GM06990 (cell line): ENCODE measurements at places on chromosomes 3 and 15.

DNA sequence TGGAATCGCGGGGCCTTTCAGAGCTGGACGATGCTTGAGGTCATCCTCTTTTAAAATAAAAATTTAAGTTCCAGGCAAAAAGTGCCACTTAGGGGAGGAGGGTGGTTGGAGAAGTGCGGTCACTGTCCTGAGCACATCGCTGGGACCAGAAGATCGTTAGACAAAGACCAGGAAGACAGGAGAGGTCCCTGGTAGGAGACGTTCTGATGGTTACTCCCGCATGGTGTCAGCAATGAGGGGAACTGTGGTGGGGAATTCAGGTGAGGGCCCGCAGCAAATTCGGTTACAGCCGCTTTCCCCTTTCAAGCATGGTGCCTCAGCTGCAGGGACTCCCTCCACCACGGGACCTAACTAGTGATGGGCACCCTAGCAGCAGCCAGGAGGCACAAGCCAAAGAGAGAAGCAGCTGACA, 1.0 kb upstream of the ISY1 start:
- no peak for DNase-seq

GRCh38 chr3:124772081-124772831, 42.0 kb downstream of the UMPS start:
- no peak for DNase-seq

DNA sequence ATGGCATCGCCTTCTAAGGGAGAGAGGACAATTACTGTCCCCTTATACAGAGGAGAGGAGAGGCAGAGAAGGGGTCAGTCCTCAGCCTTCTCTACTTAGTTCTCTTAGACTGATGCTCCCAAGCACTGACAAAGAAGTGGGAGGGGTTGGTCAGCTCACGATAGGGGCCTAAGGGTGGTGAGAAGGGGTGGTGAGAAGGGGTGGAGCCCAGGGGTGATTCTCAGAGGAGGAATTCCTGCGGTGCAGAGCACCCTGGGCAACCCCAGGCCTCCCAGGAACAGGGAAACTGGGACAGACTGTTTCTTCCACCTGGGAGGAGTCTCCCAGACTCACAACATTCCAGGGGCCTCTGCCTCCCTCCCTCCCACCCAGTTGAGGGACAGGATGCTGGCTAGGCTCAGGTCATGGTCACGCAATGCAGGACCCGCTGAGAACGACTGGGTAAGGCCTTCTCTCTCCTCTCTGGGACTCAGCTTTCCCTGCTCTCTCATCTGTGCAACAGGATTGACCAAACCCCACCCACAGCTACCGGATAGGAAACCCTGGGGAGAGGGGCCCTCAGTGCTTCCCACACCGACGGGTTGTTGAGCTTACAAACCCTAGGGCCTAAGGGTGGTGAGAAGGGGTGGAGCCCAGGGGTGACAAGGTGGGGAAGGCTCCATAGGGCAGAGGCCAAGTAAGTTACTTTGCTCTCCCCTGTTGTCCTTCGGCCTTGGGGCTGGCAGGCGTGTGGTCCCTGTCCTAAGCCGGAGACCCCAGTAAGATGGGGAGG, 1.5 kb downstream of the TPRA1 start:
- peak; percentile 37 for DNase-seq

GRCh38 chr3:132606085-132606484, 9.0 kb downstream of the ACKR4 start:
- DNase-seq: no peak

GRCh38 chr15:74128785-74129585, 1.4 kb upstream of the ISLR2 start:
- DNase-seq: no peak

GRCh38 chr3:191393146-191393545, 62.8 kb upstream of the UTS2B start:
- no peak for DNase-seq

- DNase-seq: peak; percentile 72
Measured at GRCh38 chr15:31434588-31435260, 108.1 kb downstream of the KLF13 start.
